ENCODE measurements at places on chromosomes 6 and 20.
A peak's percentile ranks its signal among the peaks of the same experiment; 100 is the strongest.

GRCh38 chr6:158417760-158418098 is 105.5 kb downstream of the TULP4 start:
- peak; percentile 60 for DNase-seq

DNA sequence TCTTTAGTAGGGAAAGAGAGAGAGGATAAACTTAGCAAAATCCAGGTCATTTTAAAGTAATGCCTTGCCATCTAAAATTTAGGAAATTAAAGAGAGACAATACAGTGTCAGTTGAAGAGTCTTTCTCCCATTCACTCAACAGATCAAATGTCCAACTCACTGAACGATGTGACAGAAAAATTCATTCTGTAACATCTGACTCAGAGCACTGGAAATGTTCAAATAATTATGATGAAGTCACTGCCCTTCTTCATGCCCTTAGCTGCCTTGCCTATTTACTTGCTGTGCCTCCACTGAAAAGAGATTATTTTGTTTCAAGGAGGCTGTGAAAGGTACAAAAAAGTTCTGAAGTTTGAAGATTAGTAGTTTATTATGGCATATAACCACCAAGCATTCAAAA is 434.8 kb downstream of the ADGRB3 start:
- DNase-seq: no peak

GRCh38 chr6:158334534-158334933 is 22.3 kb downstream of the TULP4 start:
- no peak for DNase-seq

GRCh38 chr6:51502996-51503395 is 584.4 kb downstream of the PKHD1 start:
- no peak for DNase-seq

- DNase-seq: no peak
Measured at GRCh38 chr6:41718828-41719227, 16.6 kb downstream of the TFEB start.

GRCh38 chr20:2751878-2752566 is 48.4 kb downstream of the CPXM1 start:
- no peak for DNase-seq

DNA sequence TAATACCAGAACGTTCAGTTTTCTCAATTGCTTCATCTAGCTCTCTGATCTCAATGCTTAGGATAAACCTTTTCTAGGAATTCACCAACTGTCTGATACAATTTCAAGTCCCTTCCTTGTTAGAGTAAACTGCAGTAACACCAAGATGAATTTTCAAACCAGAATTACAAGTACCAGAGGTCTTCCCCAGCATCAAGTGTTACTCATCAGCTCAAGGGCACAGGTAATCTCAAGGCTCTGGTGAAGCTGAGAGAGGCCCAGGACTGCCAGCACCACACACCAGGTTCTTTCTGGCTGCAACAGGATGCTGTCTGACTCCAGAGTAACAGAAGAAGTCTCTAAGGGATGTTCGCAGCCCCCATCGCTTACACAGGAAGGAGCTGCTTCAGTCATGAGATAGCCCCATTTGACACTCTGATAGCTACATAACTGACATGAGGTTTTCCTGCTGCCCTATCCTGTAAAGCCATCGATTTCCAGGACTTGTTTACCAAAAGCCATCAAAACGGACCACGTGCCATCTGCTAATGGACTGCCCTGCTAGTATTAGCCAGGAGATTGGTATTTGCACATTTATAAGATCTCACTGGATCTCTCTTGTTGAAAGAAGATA is 549.4 kb downstream of the UTRN start:
- no peak for DNase-seq

GRCh38 chr20:25058847-25059810 is 1.2 kb upstream of the ACSS1 start:
- DNase-seq: peak; percentile 59
